C1 segment of cervical spinal cord (tissue), 14 donors: ENCODE measurements at places on chromosomes 3 and 15.

DNA sequence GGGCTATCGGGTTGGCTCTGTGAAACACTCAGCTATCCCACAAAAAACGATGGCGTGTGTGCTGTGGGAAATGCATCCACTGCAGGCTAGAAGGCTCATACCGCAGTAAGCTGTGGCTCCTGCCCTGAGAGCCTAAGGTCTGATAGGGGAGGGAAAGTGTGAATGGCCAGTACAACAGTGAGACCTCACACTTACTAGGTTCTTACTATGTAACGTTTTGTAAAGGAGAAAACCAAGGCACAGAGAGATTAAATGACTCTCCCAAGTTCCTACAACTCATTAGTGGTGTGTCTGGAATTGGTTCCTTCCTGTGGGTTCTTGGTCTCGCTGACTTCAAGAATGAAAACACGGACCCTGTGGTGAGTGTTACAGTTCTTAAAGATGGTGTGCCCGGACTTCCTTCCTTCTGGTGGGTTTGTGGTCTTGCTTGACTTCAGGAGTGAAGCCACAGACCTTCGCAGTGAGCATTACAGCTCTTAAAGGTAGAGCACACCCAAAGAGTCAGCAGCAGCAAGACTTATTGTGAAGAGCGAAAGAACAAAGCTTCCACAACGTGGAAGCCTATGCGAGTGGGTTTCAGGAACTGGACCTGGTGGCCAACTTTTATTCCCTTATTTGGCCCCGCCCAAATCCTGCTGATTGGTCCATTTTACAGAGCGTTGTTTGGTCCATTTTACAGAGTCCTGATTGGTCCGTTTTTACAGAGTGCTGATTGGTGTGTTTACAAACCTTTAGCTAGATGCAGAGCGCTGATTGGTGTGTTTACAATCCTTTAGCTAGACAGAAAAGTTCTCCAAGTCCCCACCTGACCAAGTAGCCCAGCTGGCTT, 161.7 kb downstream of the POLR2M start:
- DNase-seq: no peak

GRCh38 chr3:168272343-168272985, 176.7 kb upstream of the GOLIM4 start:
- no peak for DNase-seq

- no peak for DNase-seq
Measured at GRCh38 chr3:129441215-129441614, 1.2 kb downstream of the IFT122 start.

DNA sequence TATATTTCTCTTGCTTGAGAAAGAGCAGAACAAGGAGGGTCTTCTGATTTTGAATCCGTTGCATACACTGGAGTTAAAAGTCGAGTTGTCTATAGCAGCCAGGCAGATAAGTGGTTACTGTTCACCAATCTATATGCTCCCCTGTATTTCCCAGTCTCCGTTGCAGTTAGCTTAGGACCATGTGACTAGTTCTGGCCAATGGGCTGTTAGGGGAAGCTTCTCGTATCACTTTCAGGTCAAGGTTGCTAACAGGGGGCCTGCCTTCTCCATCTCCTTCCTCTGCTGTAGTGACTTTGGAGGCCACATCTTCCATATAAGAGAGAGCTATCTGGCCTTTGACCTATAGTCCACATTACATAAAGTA, 188.5 kb upstream of the KBTBD8 start:
- no peak for DNase-seq

DNA sequence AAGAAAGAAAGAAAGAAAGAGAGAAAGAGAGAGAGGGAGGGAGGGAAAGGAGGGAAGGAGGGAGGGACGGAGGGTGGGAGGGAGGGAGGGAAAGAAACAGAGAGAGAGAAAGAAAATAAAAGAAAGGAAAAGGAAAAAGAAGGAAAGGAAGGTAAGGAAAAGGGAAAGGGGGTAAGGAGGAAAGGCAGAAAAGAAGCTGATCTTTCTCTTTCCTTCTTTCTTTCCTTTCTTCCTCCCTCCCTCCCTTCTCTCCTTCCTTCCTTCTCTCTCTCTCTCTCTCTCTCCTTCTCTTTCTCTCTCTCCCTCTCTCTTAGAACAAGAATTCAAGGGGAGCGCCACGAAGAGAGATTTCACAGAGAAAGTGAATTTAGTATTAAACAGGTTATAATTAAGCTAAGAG, 25.8 kb upstream of the TMCC1 start:
- DNase-seq: no peak

GRCh38 chr3:178618197-178618596, 82.0 kb downstream of the KCNMB2 start:
- DNase-seq: no peak

- no peak for DNase-seq
Measured at GRCh38 chr3:101940521-101941317, 91.4 kb downstream of the NFKBIZ start.

- DNase-seq: no peak
Measured at GRCh38 chr15:98292442-98293240, 332.1 kb downstream of the ARRDC4 start.

DNA sequence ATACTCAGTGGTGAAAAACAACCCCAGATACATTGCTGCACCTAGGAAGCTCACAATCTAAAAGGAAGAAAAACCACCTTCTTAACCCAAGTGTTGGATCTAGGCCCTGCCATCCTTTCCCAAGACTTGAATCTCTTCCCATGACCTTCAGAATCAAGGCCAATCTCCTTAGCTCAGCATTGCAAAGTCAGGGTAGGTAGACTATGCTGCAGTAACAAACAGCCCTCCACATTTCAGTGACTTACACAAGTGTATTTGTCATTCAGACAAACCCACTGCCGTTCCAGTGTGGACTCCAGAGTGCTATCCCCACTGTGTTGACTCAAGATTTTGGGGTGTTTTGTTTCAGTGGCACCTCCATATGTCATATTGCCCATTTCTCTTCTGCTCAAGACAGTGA, 278.4 kb downstream of the UACA start:
- DNase-seq: no peak

- DNase-seq: no peak
Measured at GRCh38 chr3:41836360-41837134, 125.4 kb downstream of the ULK4 start.

DNA sequence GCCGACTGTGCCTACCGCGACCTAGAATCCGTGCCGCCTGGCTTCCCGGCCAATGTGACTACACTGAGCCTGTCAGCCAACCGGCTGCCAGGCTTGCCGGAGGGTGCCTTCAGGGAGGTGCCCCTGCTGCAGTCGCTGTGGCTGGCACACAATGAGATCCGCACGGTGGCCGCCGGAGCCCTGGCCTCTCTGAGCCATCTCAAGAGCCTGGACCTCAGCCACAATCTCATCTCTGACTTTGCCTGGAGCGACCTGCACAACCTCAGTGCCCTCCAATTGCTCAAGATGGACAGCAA, 1.4 kb downstream of the ISLR start:
- no peak for DNase-seq

DNA sequence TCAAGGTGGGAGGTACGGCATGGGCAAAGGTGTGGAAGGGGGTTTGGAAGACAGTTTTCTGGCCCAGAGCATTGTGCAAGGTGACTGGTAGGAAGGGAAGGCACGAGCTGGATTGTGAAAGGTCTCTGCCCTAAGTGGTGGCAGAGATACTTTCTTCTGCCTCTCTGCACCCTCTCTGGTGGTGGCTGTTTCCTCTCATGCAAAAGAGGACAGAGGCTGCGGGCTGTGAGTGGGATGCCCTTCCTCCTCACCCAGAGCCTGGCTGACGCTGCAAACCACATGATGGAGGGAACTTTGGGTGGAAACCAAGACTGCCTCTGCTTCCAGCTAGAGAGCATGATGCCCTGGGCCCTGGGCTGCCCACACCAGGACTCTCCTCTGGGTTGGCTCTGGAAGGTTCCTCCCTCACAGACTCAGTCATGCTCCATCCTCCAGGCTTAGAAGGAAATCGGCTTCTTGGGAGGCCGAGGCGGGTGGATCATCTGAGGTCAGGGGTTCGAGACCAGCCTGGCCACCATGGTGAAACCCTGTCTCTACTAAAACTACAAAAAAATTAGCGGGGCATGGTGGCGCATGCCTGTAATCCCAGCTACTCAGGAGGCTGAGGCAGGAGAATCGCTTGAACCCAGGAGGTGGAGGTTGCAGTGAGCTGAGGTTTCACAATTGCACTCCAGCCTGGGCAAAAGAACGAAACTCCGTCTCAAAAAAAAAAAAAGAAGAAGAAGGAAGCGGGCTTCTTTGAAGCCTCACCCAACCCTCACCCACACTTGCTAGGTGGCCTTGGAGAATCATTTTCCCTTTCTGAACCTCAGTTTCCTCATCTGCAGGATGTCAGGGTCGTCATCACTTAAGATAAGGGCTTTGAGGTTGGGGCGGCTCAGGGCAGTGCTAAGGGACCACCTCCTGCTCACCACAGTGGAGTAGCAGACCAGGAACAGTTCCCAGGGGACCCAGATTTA, 8.3 kb downstream of the PSTPIP1 start:
- DNase-seq: peak; percentile 37

- DNase-seq: peak; percentile 35
Measured at GRCh38 chr3:39260957-39261356, 18.9 kb downstream of the CX3CR1 start.

DNA sequence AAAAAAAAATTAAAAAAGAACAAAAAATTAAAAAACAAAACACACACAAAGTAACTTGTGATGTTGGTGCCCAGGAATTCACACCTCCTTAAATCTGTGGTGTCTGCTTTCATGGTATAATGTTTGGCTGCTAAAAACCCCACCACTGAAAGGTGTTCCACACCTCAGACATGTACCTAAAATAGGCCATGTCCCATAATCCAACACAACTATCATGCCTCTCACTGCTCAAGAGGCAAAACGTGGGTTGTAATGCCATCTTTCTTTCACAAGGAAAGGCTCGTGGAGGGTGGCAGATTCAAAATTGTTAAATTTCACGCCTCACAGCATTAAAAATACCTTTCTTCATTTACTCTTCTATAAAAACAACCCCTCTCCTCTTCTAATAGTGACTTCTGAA, 29.5 kb downstream of the MKRN2 start:
- DNase-seq: no peak

DNA sequence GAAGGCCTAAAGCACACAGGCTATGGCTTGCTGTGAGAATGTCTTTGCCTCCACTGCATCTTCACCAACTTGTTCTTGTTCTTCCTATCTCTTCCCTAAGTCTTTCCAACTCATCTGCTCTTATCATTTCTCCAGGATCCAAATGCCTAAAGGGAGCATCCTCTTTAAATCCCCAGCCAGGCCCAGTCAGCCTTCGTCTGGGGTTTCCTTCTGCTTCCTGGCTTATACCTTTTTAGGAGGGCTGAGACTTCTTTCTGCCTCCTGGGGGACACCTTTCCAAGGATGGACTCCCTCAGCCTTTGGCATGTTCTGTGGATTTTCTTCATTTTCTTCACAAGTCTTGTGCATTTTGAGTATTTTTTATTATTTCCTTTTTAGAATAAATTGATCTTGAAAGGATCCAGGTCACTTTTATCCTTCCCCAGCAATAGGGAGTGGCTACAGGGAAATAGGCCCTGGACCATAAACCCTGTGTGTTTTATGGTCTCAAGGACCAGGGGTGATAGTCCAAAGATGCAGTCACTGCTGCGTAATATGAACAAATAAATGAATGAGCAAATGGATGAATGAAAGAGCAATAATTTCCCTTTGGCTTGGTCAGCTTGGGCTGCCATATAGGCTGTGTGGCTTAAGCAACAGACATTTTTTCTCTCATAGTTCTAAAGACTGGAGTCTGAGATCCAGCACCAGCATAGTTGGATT, 122.1 kb upstream of the LRIG1 start:
- no peak for DNase-seq

DNA sequence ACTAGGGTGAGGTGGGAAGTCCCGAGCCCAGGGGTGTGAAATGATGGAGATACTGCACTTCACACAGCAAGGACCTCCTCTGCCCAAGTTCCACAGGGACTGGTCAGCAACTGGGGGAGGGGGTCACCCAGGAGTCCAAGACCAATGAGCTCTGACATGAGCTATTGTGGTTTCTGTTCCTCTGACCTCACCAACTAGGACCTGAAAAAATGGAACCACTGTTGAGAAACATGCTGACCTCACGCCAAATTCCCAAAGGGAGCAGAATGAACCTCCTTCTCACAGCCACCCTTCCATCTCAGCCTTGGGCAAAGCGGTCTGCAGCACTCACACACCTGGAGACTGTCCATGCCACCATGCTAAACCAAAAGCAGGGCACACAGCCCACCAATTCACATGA, 69.3 kb downstream of the LRIG1 start:
- DNase-seq: no peak

GRCh38 chr3:150843241-150843640, 62.0 kb downstream of the MINDY4B start:
- DNase-seq: no peak

DNA sequence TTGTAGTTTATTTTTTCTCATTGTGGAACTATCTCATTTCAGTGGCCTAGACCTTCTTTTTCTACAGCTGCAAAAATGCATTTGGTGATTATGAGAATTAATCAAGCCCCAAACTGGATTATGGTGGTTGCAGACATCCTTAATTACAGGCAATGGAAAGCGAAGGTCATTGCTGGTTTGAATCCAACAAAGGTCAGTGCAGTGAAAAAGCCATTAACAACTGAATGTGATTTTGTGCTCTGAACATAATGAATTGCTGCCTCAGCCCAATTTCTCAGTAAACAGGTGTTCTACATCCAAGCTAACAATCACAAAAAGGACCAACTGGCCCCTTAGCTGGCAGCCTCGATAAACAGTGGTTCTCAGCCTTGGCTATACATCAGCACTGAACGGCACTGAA, 260.1 kb upstream of the DPPA4 start:
- DNase-seq: no peak

DNA sequence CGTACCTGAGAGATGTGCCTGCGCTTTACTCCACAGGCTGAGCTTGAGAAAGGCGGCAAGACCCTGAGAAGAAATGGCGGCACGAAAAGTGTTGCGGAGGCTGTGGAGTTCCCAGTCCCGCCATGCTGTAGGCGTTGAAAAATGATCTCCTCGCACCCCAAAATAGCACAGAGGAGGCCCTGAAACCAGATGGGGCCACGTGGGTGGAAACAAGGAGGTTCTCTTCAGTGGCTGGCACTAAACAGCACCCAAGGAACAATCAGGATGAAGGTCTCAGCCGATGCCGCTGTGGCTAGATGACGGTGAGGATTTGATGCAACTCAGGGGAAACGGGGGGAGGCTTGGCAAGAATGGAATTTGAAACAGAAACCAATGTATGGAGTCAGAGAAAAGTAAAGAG, 57.3 kb downstream of the TMEM212 start:
- no peak for DNase-seq

DNA sequence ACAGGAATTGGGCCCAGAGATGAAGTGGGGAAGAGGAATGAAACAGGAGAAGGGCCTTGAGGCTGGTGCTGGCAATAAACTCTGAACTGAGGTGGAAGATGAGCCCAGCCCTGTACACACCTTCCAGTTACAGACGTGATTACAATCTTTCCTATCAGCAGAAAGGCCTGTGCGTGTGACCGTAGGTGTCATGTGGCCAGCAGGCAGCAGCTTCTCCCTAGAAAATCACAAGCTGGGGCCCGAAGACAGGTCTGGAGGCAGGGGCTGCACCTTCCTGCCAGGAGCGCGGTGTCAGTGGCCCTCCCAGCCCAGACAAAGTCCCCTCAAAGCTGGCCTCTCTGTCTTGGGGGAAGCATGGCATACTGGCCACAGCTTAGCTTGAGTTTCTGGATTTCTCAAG, 16.7 kb upstream of the PIGZ start:
- DNase-seq: no peak
